Left colon (tissue), 2 donors: ENCODE measurements at places on chromosomes 4 and X.
A peak's percentile ranks its signal among the peaks of the same experiment; 100 is the strongest.

DNA sequence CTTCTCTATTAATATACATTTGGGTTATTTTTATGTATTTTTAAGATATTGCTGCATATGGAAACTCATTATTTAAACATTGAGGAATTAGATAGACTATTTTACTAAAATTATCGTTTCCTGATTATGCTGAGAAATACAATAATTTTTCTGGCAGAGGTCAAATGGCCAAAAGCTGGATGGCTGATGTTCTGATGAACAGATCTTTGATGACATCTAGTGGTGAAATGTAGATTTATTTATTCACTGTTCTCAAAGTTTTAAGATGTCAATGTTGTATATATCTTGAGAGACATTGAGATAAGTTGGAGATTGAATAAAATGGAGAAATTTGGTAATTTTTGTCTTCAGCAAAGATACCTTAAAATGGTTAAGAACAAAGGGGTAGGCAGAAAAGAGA is 96.2 kb downstream of the UGT8 start:
- no peak for DNase-seq

DNA sequence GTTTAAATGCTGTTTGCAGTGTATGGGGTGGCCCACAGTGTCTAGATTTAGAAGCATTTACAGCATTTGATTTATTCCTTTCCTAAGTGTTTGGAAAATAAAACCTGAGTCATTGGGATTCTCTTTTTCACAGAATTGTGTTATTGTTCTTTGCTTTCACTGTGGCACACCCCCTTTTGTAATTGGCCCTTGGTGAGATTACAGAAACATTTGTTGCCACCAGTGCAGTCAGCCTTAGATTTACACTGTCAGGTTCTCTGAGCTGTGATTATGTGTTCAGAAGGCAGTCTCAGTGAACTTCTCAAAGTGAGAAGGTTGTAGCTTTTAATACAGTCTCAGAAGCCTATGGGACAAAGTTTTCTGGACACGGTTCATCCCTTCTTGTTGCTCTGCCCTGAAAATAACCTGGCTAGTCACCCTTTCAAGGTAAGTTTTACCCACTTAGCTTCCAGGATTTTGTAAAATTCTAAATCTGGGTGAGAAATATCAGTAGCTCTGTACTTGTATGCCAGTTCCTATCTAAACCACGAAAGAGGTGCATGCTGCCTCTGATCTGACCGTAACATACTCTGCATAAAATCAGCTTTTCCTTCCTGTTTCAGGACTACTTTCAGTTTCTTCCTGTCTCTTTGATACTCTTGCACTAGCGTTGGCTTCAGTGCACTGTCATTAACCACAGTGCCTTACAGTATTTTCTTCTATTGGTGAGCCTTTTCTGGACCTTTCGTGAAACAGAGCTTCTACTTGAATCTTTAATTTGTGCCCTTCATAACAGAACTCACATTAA is 12.6 kb downstream of the RUFY3 start:
- peak; percentile 21 for DNase-seq

DNA sequence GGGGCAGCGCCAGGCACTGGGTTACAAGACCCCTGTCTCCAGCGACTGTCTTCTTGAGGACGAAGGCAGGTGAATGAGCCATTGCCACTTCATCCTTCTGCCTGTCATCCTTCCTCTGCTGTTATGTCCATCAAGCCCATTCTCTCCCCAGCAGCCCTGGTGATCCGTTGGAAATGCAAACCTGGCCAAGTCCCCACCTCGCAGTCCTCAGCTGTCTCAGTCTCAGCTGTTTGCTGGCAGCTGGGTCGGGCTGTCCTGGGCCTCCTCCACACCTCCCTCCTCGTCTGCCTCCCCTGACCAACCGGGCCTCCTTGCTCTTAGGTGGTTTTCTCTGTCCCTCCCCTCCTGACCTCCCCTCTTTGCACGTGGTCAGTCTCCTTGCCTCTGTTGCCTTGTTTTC is 38.0 kb downstream of the PTTG2 start:
- DNase-seq = no peak

DNA sequence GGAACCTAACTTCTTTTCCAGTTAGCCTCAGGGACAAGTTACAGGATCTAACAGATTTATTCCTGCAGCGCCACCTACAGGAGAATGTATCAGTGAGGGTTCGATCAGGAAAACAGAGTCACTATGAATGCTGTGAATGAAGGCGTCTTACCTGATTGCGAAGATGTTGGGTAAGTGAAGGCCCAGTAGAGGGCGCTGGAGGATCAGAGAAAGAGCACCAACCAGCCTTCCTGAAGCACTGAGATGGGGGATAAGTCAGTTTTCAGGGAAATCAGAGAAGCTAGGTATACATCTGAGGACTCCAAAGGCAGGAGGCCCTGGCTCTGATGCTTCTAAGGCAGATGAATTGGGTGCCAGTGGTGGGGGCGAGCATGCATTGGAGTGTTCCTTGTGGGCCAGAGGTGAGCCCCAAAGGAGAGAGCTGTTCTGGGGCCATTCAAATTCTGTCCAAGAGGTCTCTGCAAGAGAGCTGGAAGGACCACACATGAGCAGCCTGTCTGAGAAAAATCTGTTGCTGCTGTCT is 169.9 kb upstream of the AADAT start:
- DNase-seq = peak; percentile 74

DNA sequence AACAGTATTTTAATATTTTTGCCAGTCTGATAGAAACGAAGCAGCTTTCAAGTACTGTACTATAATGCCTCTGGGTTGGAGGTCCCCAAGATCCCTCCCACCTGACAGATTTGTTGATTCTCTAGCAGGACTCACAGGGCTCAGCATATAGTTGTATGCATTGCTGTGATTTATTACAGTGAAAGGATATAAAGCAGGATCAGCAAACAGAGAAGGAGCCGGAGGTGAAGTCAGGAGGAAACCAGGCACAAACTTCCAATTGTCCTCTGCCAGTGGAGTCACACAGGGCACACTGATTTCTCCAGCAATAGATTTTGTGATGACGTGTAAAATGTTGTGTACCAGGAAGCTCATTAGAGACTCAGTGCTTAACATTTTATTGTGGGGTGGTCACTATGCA is 19.0 kb downstream of the USP53 start:
- DNase-seq = peak; percentile 30

GRCh38 chrX:40411340-40412111 is 169.2 kb upstream of the ATP6AP2 start:
- no peak for DNase-seq

DNA sequence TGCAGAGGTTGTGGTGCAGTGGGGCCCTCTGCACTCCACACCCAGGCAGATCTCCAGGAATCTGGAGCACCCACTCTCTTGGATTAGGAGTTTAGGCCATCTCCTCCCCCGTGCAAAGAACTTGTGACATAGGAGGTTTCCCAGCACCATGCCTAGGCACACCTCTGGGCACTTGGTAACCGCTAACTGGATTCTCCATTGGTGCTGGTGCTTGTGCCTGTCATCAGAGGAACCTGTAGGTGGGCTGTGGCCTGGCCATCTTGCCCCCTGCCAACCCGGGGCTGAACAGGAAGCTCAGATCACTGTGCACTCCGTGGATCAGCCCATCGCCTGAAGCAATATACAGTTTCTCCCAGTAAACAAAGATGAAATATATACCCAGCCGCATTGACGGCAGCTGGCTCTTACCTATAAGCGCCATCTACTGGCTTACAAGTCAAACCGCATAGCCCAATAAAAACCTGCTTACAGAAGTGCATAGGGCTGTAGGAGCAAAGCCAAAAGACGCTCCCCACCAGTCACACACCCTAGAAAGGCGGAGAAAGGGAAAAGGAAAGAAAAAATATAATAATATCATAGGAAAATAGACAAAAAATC is 19.1 kb upstream of the TEX13B start:
- DNase-seq = no peak

GRCh38 chr4:4519297-4519894 is 22.5 kb downstream of the STX18 start:
- DNase-seq = no peak

DNA sequence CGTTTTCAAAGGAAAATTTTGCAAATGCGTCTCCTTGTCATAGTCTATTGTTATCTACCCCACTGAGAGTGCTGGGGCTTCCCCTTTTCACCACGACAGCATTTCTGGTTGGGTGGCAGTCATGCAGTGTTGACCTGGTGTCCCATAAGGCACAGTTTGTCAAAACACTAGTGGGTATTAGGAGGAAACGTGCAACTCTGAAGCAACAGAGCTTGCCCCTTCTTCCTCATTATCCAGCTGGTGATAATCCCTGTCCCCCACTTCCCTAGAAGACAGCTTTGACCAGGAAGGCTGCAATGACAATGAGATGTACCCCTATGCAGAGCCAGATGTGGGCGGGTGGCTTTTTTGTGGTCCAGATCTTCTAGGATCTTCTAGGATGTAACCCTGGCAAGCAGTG is 1.8 kb downstream of the TBC1D1 start:
- no peak for DNase-seq

DNA sequence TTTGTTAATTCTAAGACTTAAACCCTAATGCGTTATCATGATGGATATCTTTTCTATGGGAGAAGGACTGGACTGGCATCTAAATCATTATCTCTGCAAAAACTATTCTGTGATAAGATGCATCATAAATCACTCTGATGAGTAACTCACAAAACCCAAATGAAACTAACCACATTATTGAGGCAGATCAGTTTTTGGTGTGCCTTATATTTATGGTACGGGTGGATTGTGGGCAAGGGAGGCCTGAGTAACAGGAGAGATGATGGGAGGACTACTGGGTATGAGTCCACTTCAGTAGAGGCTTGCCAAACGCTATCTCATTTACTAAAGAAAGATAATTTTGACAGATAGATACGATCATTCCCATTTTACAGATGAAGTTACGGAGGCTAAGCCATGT is 66.4 kb upstream of the GUCY1A1 start:
- DNase-seq = no peak

DNA sequence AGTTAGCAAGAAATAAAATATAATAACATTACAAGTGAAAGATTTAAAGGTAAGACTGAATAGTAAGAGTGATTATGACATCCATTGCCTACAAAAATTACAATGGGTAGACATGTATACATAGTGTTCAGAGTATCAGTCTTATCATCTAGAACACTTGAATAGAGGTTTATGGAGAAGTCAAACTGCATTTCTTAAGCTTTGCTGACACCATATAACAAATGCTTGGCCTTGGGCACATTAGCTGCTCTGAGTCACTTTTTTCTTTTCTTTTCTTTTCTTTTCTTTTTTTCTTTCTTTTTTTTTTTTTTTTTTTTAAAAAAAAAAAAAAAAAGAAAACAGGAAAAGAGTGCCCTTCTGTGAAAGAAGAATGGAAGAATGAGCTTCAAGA is 220.0 kb downstream of the SPCS3 start:
- no peak for DNase-seq

DNA sequence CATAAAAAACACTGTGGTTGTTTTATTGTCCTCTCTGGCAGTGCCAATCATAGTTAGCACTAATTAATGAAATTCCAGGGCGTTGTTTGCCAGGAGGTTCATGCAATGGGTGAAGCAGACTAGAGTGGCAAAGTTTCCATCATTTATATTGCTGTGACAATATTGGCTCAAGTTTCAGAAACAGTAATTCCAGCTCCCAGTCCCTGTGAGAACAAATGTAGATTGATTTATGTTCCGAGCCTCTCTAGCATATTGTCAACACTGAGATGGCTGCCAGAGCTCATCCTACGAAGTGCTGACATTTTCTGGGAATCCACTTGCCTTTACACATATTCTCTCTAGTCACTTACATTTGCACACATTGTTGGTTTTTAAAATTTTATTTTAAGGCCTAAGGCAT is 440.0 kb upstream of the IGFBP7 start:
- no peak for DNase-seq

GRCh38 chrX:9312922-9313867 is 151.7 kb upstream of the TBL1X start:
- DNase-seq = peak; percentile 32

DNA sequence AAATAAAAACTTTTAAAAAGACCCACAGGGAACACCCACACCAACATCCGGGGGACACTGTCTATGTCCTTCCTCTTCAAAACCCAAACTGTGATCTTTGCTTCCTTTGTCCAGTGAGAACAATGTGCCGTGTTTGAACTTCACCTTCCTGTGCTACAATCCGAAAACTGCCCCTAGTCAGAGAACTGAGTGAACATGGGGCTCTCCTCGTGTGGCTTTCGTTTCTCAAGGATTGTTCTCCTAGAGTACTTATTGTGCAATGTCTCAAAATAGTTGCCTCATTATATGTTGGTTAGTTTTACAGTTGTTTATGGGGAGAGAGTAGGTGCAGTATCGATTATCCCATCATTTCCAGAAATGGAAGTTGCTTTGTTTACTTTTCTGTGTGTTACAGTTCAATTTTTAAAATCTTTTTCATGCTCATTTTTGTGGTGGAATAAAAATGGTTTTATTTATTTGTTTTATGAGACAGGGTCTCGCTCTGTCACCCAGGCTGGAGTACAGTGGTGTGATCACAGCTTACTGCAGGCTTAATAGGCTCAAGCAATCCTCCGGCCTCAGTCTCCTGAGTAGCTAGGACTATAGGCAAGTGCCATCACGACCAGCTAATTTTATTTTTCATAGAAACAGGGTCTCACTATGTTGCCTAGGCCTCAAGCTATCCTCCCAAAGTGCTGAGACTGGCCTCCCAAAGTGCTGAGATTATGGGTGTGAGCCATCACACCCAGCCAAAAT is 29.9 kb downstream of the RBMX start:
- DNase-seq = no peak

- DNase-seq = no peak
These were observed 181.3 kb downstream of the NWD2 start for GRCh38 chr4:37425857-37426256.

DNA sequence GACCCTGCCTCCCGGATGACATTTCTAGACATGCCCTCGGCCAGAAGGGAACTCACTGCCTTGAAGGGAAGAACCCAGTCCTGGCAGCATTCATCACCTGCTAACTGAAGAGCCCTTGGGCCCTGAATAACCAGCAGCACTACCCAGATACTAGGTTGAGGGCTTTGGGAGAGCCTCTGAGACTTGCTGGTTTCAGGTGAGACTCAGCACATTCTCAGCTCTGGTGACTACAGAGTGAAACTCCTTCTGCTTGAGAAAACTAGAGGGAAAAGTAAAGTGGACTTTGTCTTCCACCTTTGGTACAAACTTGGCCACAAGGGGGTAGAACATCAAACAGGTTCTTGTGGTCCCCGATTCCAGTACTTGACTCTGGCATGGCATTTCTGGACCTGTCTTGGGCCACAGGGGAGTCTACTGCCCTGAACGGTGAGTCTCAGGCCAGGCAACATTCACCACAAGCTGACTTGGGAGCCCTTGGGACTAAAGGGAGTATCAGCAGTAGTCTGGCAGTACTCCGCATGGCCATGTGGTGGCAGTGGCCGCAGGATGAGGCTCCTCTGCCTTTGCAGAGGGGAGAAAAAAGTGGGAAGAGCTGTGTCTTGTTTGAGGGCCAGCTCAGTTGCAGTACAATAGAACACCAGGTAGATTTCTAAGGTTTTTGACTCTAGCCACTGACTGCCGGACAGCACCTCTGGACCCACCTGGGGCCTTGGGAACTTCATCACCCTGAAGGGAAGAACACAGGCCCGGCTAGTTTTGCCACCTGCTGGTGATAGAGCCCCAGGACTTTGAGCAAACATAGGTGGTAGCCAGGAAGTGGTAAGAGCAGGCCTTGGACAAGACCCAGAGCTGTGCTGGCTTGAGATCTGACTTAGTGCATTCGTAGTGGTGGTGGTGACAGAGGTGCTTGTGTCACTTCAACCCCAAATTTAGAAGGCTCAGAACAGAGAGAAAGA is 414.8 kb downstream of the OPHN1 start:
- DNase-seq = no peak

- DNase-seq = no peak
These were observed 164.4 kb downstream of the FBXO8 start for GRCh38 chr4:174119051-174119450.
